Lung microvascular endothelial cell (primary cell): ENCODE measurements at places on chromosomes 1 and 21.

GRCh38 chr1:119617751-119618691, 30.0 kb downstream of the ZNF697 start:
- no peak for DNase-seq

GRCh38 chr1:47941609-47942239, 55.5 kb downstream of the TRABD2B start:
- DNase-seq = no peak

GRCh38 chr1:48592330-48592729, 120.3 kb upstream of the SPATA6 start:
- DNase-seq = no peak

DNA sequence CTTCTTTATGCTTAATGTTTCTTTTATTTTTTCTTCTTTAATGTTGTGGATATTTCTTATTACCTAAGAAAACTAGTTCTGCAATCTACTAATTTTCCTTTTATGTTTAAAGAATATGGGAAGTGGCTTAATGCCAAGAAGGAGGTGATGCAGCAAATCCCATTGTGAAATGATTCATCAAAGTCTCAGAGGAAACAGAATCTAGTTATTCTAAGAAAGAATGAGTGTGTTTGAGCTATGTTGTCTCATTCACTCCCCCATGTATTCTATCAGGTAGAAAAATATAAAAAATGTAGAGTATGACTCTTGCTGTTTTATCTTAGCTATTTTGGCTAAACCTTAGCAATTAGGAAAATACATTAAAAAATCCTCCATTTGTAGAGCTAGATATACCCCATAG, 659.9 kb upstream of the RGS18 start:
- no peak for DNase-seq

DNA sequence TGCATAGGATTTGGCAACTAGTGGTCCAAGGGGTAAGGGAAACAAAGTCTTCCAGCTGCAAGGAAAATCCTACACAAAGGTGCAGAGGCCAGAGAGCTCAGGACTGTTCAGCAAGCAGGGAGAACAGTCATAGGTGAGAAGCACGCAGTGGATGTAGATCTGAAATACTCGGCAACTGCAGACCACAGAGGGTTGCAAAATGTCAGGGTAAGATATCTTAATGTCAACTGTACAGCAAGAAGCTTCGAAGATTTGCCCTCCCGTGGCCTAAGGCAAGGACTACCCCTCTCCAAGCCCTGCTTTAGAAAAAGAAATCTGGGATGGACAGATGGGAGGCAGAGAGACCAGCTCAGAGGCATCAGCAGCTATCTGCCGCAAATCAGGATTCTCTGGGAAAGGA, 153.4 kb upstream of the IRF2BP2 start:
- no peak for DNase-seq

GRCh38 chr1:185520188-185520920, 203.3 kb upstream of the IVNS1ABP start:
- DNase-seq = peak; percentile 79

- DNase-seq = no peak
Measured at GRCh38 chr1:216168546-216168945, 254.7 kb downstream of the USH2A start.

DNA sequence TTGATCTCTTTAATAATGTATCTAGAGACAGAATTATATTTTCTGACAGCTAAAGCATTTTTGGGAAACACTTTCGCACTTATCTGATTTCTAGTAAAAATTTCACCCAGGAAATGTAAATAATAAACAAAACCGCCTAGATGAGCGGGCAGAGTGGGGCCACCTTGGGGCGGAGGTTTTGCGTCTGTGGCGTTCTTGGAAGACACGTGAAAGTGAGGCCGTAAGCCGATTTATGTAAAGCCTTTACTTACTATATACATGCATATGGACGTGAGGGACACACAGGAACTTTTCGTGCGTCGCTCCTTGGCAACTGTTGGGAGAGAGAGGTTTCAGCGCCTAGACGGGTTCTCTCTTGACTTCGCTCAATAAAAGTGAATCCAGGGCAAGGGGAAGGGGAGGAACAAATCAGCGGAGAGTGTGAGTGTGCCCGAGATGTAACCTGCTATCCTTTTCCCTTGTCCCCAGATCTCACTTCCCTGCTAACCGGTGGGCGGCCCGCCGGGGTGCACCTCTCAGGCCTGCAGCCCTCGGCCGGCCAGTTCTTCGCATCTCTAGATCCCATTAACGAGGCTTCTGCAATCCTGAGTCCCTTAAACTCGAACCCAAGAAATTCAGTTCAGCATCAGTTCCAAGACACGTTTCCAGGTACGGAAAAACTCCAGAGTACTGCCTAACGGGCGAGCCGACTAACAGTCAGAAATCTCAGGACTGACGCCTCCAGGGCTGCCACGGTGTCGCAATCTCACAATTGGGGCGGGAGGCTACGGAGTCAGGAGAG, 1.7 kb downstream of the HLX start:
- DNase-seq = peak; percentile 54

- DNase-seq = peak; percentile 55
Measured at GRCh38 chr21:17793246-17794123, 25.7 kb downstream of the C21orf91 start.

DNA sequence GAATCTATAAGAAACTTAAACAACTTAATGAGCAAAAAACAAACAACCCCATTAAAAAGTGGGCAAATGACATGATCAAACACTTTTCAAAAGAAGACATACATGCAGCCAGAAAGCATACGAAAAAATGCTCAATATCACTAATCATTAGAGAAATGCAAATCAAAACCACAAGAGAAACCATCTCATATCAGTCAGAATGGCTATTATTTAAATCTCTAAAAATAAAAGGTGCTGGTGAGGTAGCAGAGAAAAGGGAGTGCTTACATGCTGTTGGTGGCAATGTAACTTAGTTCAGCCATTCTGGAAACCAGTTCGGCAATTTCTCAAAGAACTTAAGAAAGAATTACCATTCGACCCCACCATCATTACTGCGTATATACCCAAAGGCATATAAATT, 147.7 kb downstream of the FAF1 start:
- no peak for DNase-seq

DNA sequence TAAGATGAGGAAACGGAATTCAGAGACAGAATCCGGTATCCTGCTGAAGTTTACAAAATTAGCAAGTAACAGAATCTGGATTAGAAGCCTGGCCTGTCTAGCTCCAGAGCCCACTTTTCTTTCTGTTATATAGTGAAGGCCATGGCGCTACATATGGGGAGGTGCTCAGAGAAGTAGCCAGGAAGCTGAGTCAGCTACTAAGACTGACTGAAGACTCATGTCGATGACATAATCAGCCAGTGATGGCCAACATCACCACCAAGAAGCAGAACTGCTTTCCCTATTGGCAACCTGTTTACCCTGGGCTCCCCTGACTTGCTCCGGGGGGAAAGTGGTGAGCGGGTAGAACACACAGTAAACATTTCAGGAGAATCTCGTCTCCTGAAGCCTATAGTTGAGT, 18.8 kb downstream of the LRRC52 start:
- peak; percentile 56 for DNase-seq

DNA sequence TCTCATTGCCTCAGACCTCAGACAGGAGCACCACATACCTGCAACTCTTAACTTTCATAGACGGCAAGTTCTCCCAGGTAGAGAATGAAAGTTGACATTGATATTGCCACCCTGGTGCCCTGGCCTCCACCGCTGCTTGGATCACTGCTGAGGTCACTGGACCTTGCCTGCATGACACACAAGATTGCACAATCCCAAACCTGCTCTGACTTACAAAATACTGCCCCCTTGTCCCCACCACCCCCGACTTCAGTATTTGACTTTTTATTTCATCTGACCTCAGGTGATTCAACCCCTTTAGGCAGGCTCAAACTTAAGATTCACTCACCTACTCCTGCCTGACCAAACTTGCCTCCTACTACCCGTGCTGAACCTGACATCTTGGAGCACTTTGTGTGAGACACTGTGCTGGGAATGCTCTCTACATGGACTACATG, 43.1 kb upstream of the S1PR1 start:
- DNase-seq = no peak

- DNase-seq = no peak
Measured at GRCh38 chr1:220754918-220755295, 6.8 kb downstream of the MTARC2 start.

- peak; percentile 44 for DNase-seq
Measured at GRCh38 chr1:30525971-30526651, 197.3 kb downstream of the MATN1 start.

GRCh38 chr1:5949085-5949760, 43.0 kb downstream of the NPHP4 start:
- no peak for DNase-seq

DNA sequence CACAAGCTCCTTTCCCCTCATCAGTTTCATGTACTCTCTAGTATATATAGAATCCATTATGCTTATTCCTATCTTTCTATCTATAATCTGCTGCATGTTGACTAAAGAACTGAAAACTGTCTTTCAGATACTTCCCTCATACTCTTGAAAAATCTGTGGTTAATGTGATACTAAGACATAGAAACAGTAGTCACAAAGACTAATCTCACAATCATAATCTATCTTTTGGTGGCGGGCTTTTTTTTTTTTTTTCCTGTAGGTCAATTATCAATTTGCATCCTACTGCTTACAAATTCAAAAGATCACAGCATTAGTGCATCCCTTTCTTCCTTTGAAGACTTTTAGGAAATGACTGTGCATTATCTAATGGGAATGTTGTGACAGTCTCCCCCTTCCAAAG, 4.7 kb downstream of the UBR4 start:
- DNase-seq = no peak

DNA sequence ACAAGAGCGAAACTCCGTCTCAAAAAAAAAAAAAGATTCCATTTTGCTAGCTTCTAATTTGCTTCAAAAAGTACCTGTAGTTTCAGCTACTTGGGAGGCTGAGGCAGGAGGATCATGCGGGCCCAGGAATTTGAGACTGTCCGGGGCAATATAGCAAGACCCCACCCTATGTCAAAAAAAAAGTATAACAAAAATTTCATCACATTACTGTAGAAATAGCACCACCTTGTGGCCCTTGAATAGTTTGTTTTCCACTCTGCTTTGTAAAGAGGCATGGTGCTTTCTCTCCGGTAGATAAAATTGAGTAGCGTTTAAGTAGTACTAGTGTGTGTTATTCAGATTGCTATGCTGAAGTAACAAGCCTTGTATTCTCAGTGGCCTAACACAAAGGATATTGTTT, 18.2 kb upstream of the MSTO1 start:
- peak; percentile 76 for DNase-seq

GRCh38 chr1:40984066-40984465, 4.6 kb downstream of the CTPS1 start:
- DNase-seq = peak; percentile 39

- DNase-seq = no peak
Measured at GRCh38 chr1:245797592-245798348, 643.0 kb downstream of the KIF26B start.

- no peak for DNase-seq
Measured at GRCh38 chr1:189323091-189323490, 1154.6 kb downstream of the BRINP3 start.

- DNase-seq = no peak
Measured at GRCh38 chr1:97989094-97989680, 68.4 kb upstream of the DPYD start.

GRCh38 chr21:17988102-17988437, 168.9 kb upstream of the C21orf91 start:
- DNase-seq = no peak

GRCh38 chr21:40759061-40759460, 87.9 kb downstream of the DSCAM start:
- DNase-seq = no peak

- no peak for DNase-seq
Measured at GRCh38 chr1:164511001-164511705, 47.8 kb upstream of the PBX1 start.

- peak; percentile 98 for DNase-seq
Measured at GRCh38 chr1:248837781-248838356, at the start of gene ZNF672. Gene ZNF672, plus strand, starts transcription at chr1:248838224. Its CDS starts 9,051 bp downstream, at chr1:248847275.

- DNase-seq = no peak
Measured at GRCh38 chr21:39209334-39209688, 26.1 kb upstream of the PSMG1 start.

GRCh38 chr1:48026275-48026674, 29.1 kb upstream of the TRABD2B start:
- no peak for DNase-seq

- DNase-seq = no peak
Measured at GRCh38 chr1:244326757-244327156, 125.0 kb downstream of the ADSS2 start.

DNA sequence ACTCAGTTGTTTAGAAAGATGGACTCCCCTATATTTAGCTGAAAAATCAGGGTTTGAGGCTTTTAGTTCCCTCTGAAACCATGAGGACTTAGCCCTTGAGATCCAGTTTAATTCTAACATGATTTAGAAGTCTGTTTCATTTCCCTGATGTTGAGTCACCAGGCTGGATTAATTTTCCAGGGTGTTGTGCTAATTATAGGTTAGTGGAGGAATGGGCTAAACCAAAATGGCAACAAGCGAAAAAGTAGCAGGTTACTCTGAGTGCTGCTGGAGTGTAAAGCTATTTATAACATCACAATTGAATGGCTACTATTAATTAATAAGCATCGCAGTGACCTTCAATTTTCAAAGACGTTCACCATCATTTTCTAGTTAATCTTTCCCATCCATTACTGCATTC, 15.5 kb upstream of the USP24 start:
- DNase-seq = no peak

DNA sequence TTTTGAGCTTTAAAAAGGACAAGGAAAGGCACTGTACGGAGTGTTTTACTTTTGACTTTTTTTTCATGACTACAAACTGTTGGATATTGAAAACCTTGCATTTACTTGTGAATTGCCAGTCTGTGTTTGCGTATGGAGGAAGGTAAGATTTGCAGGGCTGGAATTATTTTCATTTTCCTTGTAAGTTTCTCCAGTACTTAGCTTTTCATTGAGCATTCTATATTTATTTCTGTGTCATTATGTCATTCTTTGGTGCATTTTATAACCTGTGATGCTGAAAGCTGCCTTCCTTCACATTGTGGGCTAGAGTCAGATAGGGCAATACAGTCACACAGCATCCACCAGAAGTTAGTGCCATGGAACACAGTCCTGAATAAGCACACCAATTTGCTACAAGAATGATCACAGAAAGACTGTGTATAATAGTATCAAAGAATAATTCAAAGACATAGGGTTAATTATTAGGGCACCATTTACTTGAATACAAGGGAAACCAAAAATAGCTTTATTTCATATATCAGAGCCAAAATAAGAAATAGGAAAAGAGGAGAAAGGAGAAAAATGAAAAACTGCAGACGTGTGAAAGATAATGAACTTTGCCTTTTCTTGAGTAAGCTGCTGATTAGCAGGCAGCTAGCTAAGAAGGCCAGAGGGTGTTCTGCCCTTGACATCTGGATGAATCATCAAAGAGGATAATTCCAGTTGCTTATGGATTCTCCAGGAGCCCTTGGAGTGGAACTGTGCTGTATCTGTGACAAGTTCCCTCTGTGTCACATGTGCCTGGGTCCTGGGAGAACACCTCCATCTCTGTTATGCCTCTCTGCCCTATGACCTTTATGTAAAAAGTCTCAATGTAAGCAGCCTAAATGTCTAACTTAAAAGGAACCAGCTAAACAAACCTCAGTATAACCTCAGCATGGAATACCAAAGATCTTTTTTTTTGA, 8.0 kb upstream of the FAM20B start:
- DNase-seq = peak; percentile 22

DNA sequence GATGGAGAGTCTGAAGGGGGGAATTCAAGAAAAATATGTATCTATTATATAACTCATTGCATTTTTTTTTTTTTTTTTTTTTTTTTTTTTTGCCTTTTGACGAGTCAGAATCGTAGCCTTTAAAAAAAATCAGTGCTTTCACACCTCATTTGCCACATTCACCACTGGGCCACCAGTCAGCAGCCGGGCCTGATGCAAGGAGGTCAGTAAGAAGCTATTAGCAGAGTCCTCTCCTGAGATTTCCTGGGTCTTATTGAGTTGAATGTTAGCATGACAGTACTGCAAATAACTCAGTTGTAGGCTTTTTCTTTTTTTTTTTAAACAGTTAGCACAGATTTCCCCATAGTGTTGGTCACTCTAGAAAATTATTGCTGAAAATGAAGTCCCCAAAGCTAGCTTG, 139.8 kb downstream of the SPATA17 start:
- no peak for DNase-seq
